ENCODE measurements at places on chromosomes 7 and 10.

DNA sequence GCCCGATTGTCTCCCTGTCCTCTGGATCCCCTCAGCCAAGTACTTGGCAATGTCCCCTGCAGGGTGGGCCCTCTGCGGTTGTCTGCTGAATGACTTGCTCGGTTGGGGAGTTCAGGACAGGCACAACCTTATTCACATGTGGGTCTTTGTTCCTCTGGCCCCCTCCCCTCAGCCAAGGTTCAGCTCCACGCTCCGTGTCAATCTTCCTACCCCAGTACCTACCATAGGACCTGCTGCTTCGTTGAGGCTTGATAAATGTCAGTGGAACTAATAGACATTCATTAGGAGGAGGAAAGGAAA lies 7.1 kb downstream of the CPA5 start:
- no peak for DNase-seq

- no peak for DNase-seq
Observed at GRCh38 chr10:125222515-125223308, 62.3 kb upstream of the CTBP2 start.

GRCh38 chr7:143046426-143046851 lies 5.7 kb upstream of the OR6V1 start:
- no peak for DNase-seq

DNA sequence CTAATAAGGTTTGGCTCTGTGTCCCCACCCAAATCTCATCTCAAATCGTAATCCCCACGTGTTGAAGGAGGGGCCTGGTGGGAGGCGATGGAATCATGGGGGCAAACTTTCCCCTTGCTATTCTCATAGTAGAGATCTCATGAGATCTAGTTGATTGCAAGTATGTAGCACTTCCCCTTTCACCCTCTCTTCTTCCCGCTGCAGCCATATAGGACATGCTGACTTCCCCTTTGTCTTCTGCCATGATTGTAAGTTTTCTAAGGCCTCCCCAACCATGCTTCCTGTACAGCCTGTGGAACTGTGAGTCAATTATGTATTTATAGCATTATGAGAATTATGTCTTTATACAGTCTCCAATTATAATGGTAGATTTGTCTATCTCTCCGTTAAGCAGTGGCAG lies 594.5 kb downstream of the ACTR3B start:
- DNase-seq: no peak

- no peak for DNase-seq
Observed at GRCh38 chr10:16117305-16117695, 257.0 kb upstream of the MINDY3 start.

DNA sequence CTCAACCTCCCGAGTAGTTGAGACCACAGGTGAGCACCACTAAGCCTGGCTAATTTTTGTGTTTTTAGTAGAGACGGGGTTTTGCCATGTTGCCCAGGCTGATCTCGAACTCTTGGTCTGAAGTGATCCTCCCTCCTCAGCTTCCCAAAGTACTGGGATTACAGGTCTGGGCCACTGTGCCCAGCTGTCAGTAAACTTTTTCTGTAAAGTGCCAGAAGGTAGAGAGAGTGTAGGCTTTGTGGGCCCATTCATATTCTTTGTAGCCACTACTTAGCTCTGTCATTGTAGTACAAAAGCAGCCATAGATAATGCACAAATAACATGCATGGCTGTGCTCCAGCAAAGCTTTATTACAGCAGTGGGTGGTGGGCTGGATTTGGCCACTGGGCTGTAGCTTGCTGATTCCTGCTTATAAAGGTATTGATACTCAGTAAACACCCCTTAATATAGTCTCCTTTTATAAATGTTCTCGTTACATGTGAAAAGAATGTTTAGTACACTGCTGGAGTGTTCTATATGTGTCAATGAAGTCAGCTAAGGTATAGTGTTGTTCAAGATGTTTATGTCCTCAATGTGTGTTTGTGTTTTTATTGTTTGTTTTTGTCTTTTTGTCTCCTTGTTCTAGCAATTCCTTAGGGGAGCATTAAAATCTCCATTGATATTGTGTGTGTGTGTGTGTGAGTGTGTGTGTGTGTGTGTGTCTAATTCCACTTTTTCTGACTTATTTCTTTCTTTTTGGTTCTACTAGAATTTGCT lies 644.7 kb upstream of the DPP6 start:
- DNase-seq: no peak

GRCh38 chr10:110618230-110618610 lies 25.9 kb upstream of the RBM20 start:
- no peak for DNase-seq

GRCh38 chr10:126420567-126421300 lies 32.5 kb upstream of the ADAM12 start:
- no peak for DNase-seq

DNA sequence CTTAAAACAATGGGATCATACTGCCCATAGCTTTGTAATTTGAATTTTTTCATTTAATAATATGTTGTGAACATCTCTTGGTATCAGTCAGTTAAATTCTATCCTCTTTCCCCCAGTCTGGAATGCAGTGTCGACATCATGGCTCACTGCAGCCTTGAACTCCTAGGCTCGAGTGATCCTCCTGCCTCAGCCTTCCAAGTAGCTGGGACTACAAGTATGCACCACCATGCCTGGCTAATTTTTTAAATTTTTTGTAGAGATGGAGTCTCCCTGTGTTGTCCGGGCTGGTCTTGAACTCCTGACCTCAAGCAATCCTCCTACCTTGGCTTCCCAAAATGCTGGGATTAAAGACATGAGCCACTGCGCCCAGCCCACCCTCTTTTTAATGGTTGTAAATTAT lies 34.6 kb downstream of the MPLKIP start:
- DNase-seq: no peak

DNA sequence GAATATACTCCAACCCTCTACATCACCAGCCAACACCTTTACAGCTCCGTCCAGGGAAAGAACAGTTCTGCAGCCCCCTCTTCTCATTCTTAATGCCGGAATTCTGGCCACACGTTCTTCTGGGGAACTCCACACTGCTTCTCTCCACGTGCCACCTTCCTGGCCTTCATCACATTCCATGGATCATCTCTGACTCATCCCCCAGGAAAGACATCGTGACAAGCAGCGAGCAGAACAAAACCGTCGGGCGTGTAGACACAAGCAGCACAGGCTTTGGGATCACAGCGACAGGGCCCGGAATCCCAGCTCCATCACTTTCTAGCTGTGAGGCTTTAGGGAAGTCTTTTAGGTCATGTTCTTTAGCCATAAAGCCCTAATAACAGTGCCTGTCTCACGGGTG lies 590.3 kb upstream of the FOXK1 start:
- no peak for DNase-seq

DNA sequence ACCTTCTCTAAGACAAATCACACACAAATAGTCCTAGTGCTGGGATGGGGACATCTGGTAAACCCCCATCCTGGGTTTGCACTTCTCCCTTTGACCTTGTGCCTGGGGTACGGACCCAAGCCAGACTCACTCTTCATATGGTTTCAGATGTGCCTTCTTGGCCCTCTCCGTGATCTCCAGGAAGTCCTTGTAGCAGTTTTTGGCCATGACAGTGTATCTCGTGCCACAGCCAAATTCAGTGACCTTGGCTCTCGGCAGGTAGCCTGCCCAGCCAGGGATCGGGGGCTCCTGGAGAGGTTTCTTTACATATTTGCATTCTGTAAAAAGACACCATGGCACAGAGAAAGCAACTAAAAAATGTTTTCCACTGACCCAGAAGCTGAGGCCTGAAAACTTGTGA lies 43.9 kb downstream of the PNLIPRP2 start:
- no peak for DNase-seq

DNA sequence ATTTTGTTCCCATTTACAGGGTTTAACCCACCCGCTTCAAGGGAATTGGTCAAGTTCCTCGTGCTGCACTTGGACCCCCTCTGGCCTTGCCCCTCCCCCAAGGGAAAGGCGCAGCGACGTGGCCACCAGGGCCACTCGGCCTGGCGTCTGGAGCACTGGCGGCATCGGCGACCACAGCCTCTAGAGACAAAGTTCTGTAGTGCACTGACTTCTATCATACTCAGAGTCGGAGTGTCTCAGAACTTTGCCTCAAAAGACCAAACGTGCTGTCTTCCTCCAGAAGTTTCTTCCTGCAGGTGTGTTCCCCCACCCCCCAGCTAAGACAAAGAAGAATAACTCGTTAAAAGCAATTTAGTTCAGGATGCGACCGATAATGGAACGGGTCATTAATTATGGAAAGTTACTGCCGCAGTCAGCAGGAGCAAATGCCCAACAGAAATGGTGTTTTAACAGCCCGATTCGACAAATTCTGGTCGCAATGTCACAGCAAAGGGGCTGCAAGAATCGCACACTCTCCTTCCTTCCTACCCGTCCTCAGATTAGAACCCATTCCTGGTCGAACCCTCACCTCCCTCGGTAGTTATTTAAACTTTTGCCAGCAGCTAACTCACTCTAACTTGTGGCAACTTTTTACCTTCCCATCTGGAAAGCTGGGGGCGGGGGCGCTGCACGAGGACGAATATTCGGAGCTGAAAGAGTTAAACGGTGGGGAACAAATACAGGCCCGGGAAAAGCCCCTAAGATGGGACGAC lies 202.1 kb upstream of the NFE2L3 start:
- DNase-seq: no peak

- peak; percentile 96 for DNase-seq
Observed at GRCh38 chr7:158704524-158705233, at the start of gene NCAPG2. Gene NCAPG2, minus strand, starts transcription at chr7:158704804. Its CDS starts 2,905 bp downstream, at chr7:158701899.

DNA sequence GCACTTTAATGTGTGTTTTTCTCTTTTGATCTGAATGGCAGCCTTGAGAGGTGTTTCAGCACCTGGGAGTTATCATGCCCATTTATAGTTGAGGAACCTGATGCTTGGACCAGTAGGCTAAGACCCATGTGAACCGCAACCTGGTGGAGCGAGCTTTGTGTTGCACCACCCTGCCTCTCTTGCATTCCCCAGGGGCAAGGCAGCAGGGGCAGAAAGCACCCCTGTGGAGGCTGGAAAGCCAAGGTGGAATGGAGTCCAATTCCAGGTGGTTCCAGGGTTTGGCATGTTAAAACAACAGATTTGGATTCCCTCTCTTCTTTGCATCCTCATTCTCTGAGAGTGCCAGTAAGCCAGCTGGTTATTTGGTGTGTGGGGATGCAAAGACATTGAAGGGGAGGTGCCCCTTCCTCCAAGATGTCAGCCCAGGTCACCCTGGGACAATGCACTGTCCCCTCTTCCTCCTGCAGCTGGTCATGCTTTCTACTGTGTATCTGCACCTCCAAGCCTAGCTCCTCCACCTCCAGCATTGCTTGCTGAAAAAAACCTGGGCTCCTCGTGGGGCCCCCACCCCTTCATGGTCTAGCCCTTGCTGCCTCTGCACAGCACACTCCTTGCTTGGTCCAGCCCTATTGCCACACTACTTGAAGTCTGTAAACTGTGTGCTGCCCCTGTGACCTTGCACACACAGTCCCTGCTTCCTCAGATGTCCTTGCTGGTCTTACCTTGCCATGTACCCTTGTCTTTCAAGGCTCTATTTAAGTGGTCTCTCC lies 5.6 kb upstream of the CDH23 start:
- DNase-seq: no peak
